Endothelial cell (in vitro differentiated cells): ENCODE measurements at places on chromosomes 5 and 9. TPM values are rescaled to one million over a fixed set of nuclear protein-coding genes. Genes with fewer than 3 reads are reported as not detected.

Gene CMYA5
- total RNA-seq: 0.36 TPM

Gene DIPK1B
- total RNA-seq: 293 TPM

Gene ANKDD1B
- 0.31 TPM for total RNA-seq

Gene NMUR2
- not detected for total RNA-seq

Gene C5orf46
- not detected for total RNA-seq

Gene ERBIN
- total RNA-seq: 93.3 TPM

Gene IFNA16
- total RNA-seq: not detected

Gene PCDHA3
- 2.6 TPM for total RNA-seq

- peak overlapping the region; percentile 89 for H3K27ac ChIP-seq
- H3K4me1 ChIP-seq: peaks cover 26% of the 10 kb centered on the region
- H3K4me3 ChIP-seq: peak overlapping the region; percentile 95
- H3K36me3 ChIP-seq: peaks cover 7% of the 10 kb centered on the region
- H3K27me3 ChIP-seq: no peaks in the 10 kb centered on the region
These were observed 542 bp upstream of the TRIM52 start for GRCh38 chr5:181261320-181262049.

- no peak overlapping the region for H3K4me3 ChIP-seq
- no peak for DNase-seq
- no peaks in the 10 kb centered on the region for H3K27me3 ChIP-seq
These were observed 289.4 kb downstream of the EFNA5 start for GRCh38 chr5:107381189-107381856.

- no peak overlapping the region for H3K27ac ChIP-seq
- H3K4me1 ChIP-seq: peaks cover 3% of the 10 kb centered on the region
- no peak overlapping the region for H3K4me3 ChIP-seq
- H3K36me3 ChIP-seq: no peaks in the 10 kb centered on the region
- no peak for DNase-seq
These were observed 175.2 kb upstream of the NREP start for GRCh38 chr5:111932199-111932598.

DNA sequence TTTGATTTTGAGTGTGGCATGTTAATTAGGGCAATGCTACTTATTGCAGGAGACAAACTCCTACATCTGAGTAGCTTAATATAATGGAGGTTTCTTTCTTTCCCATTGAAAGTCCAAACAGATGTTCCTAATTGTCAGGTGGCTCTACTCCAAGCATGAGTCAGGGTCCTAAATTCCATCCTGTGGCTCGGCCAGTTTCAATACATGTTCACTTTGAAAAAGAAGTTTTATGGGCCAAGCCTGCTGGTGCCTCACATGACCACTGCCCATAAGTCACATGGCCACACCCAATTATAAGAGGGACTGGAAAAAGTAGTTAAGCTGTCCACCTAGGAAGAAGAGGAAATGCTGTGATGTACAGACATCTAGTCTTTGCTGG is 170.4 kb downstream of the ARRDC3 start:
- H3K4me3 ChIP-seq: no peak overlapping the region
- H3K27me3 ChIP-seq: no peaks in the 10 kb centered on the region

GRCh38 chr9:70574151-70574837 is 159.8 kb upstream of the KLF9 start:
- peaks cover 8% of the 10 kb centered on the region for H3K4me1 ChIP-seq
- no peak for DNase-seq
- peaks cover 2% of the 10 kb centered on the region for H3K27me3 ChIP-seq
- H3K4me3 ChIP-seq: no peak overlapping the region
- H3K27ac ChIP-seq: peak overlapping the region; percentile 10
- H3K36me3 ChIP-seq: no peaks in the 10 kb centered on the region

GRCh38 chr9:89046832-89047231 is 55.6 kb downstream of the S1PR3 start:
- no peaks in the 10 kb centered on the region for H3K4me1 ChIP-seq
- DNase-seq: no peak
- H3K27me3 ChIP-seq: no peaks in the 10 kb centered on the region
- H3K4me3 ChIP-seq: no peak overlapping the region

DNA sequence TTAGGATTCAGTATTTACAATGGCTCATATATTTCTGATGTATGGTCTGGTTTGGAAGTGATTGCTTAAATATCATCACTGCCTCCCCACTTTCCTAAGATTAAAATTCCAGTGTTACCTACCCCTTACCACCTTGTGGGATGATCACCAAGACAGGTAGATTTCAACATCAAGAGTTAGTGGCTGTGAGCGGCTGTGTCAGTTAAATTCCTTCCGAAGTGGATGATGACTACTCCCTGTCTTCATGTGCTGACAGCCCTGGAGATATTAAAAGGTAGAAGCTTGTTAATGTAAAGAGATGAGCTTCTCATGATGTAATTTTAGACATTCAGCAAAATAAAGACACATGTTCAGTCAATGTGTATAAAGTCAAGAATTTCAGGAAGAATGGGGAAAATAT is 4.2 kb downstream of the ITGA2 start:
- H3K27me3 ChIP-seq: no peaks in the 10 kb centered on the region

GRCh38 chr9:23747088-23748075 is 78.7 kb downstream of the ELAVL2 start:
- H3K4me3 ChIP-seq: no peak overlapping the region
- H3K27me3 ChIP-seq: no peaks in the 10 kb centered on the region
- H3K27ac ChIP-seq: no peak overlapping the region
- H3K36me3 ChIP-seq: no peaks in the 10 kb centered on the region
